ENCODE measurements at places on chromosomes 2 and 18. TPM values are rescaled to one million over a fixed set of nuclear protein-coding genes. Genes with fewer than 3 reads are reported as not detected.
A peak's percentile ranks its signal among the peaks of the same experiment; 100 is the strongest.

Gene CPO
- total RNA-seq: not detected

Gene ANKAR
- 2.2 TPM for total RNA-seq

Gene PRKD3
- total RNA-seq: 46.0 TPM

Gene REG3A
- not detected for total RNA-seq

Gene MLPH
- total RNA-seq: 50.7 TPM

Gene OSGEPL1
- 6.2 TPM for total RNA-seq

Gene ZSCAN30
- 13.2 TPM for total RNA-seq

Gene RND3
- 187 TPM for total RNA-seq

GRCh38 chr2:190698895-190699294, 50.0 kb downstream of the NAB1 start:
- DNase-seq: no peak

DNA sequence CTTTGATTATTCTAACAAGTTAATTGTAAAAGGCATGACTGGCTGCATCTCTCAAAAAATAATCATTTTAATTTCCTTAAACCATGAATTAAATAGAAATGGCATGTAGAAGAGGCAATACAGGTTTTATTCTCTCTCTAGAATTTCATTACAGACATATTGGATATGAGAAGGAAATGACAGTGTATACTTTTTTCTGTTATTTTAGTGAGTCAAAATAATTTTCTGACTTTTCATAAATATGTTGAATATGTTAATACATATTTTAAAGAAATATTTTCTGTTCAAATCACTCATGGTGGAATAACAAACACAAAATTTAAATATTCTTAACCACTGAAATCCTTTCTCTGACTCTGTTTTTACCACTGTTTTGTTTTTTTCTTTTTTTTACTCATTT, 510.4 kb downstream of the LRP1B start:
- no peak for DNase-seq

DNA sequence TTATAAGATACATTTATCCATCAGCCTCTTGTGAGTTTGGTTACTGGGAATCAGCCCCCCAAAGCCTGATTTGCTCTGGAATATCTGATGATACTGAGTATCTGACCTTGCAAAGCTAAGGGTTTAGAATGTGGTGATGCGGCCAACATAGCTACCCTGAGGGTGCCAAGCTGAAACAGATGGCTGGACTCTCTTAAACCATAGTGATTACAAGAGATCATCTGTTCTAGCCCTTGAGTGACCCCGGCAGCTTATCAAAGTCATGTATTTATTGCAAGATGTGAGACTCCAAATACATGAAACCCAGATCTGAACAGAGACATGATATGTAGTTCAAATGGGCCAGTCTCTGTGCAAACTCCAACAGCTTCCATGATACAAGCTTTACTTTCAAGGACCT, 78.2 kb upstream of the CABLES1 start:
- no peak for DNase-seq

GRCh38 chr2:62303788-62304187, 107.9 kb downstream of the B3GNT2 start:
- no peak for DNase-seq

DNA sequence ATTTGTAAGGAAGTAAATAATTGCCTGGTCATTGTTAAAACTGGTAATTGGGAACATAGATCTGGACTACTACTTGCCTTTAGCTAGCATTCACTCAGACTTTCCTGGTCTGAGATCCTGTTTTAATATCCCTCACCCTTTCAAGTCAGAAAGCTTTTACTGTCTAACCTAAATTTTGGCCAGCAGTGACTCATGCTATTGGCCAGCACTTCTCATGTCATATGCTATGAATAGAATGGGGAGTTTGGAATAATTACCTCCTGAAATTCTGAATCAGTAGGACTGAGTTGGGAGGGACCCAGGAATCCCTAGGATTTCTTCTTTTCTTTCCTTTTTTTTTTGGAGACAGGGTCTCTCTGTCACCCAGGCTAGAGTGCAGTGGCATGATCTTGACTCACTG, 19.3 kb downstream of the STK36 start:
- peak; percentile 47 for DNase-seq

DNA sequence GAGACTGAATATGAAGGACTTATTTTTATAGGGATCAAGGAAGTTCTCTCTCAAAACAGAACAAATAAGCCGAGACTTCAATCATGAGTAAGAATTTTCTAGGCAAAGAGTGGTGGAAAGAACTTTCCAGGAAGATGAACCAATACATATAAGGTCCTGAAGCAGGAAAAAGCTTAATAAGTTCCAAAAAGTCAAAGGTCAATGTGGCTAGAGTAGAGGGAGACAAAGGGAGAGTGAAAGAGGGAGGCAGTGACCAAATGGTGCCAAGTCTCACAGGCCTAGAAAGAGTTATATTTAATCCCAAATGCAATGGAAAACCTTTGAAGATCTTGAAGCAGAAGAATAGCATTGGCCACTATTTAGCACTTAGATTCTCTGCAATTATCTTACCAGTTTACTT, 56.0 kb downstream of the PDE11A start:
- no peak for DNase-seq

DNA sequence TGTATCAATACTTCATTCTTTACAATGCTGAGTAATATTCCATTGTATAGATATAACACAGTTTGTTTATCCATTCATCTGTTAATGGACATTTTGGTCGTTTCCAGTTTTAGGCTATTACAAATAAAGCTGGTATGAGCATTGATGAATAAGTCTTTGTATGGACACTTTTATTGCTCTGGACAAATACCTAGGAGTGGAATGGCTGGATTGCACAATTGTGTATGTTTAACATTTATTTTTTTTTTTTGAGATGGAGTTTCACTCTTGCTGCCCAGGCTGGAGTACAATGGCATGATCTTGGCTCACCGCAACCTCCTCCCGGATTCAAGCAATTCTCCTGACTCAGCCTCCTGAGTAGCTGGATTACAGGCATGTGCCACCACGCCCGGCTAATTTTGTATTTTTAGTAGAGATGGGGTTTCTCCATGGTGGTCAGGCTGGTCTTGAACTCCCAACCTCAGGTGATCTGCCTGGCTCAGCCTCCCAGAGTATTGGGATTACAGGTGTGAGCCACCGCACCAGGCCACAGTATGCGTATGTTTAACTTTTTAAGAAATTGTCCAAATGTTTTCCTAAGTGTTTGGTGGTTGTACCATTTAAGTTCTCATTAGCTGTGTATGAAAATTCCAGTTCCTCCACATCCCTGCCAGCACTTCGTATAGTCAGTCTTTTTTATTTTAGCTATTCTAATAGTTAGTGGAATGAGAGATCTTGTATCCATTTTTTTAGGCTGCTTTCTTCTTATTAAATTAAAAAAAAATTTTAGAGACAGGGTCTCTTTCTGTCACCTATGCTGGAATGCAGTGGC, 194.9 kb upstream of the HAAO start:
- peak; percentile 73 for DNase-seq

DNA sequence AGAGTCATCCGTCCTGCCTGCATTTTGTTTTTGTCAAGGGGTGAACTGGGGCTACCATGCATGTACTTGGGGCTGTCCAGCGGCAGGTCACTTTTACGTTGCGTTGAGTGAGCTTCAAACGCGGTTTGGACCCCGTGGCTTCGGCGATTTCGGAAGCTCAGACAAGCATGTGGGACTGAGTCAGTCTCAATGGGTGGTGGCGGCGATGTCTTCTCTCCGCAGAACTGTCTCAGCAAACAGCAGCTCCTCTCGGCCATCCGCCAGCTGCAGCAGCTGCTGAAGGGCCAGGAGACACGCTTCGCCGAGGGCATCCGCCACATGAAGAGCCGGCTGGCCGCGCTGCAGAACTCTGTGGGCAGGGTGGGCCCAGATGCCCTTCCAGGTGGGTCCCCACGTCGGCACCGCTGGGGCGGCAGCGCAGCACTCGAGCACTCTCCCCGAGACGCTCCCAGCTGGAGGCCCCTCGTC, 21.3 kb downstream of the FBLN7 start:
- no peak for DNase-seq

DNA sequence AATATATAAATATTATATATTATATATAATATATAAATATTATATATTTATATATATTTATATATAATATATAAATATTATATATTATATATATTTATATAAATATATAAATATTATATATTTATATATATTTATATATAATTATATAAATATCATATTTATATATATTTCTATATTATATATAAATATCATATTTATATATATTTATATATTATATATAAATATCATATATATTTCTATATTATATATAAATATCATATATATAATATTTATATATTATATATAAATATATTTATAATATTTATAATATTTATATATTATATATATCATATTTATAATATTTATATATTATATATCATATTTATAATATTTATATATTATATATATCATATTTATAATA, 321.4 kb downstream of the CDH2 start:
- no peak for DNase-seq
